ENCODE measurements at places on chromosomes 6 and 20.

DNA sequence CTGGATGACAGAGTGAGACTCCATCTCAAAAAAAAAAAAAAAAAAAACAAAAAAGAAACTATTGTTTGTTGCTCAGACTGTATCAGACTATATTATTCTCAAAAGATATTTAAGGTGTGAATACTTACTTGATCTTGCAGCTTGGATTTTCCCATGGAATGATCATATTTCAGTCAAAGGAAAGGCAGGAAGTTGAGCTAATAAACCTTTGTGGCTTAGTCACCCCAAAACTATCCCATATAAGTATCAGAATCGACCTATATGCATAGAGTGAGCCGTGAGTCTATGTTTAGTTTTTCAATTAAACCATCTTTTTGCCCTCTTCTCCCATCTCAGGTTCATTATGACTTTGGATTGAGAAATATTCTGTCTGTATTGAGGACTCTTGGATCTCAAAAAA, 152.6 kb downstream of the DNAH8 start:
- DNase-seq: no peak

GRCh38 chr6:167150941-167151549, 6.7 kb downstream of the GPR31 start:
- no peak for DNase-seq

GRCh38 chr20:35093267-35093884, 769 bp upstream of the TRPC4AP start:
- DNase-seq: no peak

GRCh38 chr6:26477426-26477825, 19.7 kb downstream of the BTN2A1 start:
- no peak for DNase-seq

GRCh38 chr6:122645256-122645655, 35.1 kb downstream of the PKIB start:
- DNase-seq: no peak

DNA sequence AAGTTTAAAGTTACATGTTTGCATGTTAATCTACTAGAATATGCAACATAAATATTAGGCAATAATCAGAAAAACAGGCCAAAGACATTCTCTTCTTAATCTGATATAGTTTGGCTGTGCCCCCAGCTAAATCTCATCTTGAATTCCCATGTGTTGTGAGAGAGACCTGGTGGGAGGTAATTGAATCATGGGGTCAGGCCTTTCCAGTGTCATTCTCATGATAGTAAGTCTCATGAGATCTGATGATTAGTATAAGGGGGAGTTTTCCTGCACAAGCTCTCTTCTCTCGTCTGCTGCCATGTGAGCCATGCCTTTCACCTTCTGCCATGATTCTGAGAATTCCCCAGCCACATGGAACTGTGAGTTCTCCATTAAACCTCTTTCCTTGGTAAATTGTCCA, 1241.7 kb upstream of the ADGRB3 start:
- DNase-seq: no peak

DNA sequence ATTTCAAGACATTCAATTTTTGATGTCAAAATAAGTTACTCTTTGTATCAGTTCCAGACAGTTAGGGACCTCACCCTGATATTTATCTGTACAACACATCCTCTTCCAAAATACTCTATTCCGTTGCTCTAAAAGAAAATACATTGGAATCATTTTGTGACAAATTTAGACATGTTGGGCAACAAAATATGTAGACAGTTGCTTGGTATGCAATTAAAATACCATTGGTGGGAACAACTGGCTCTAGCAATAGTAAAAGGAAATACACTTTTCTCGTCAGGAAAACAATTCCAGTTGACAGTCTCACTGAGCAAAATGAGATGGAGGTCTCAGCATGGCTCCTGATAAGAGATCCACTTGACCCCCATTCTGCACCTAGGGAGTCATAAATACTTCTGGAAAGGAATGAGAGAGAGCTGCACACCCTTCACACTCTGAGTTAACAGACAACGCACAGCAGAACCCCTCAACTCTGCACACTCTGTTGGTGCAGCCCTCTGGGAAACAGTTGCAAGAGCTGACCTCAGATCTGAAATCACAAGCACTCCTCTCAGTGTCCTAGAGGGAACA, 171.3 kb upstream of the NT5E start:
- no peak for DNase-seq

DNA sequence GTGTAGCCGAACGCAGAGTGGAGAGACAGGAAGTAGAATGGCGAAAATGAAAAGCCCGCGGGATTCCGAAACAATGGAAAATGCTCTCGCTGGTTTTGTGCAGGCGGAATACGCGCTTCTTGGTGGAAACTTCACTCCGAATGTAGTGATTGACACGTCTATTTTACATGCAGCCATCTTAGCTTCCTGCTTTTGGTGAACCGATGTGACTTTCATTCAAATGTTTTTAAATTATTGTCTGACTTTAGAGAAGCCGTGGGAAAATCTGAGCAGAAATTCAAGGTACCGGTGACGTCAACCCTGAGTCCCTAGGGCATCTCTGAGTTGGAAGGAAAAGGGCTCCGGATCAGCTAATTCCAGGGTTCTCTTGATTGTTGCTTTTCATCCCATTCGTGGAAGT, 11.4 kb downstream of the GPX5 start:
- DNase-seq: no peak

- DNase-seq: no peak
Measured at GRCh38 chr6:170145272-170145592, 145.6 kb downstream of the DLL1 start.

- no peak for DNase-seq
Measured at GRCh38 chr20:46121184-46121930, 3.2 kb downstream of the CD40 start.

GRCh38 chr20:15146948-15147347, 809.5 kb upstream of the FLRT3 start:
- DNase-seq: no peak

DNA sequence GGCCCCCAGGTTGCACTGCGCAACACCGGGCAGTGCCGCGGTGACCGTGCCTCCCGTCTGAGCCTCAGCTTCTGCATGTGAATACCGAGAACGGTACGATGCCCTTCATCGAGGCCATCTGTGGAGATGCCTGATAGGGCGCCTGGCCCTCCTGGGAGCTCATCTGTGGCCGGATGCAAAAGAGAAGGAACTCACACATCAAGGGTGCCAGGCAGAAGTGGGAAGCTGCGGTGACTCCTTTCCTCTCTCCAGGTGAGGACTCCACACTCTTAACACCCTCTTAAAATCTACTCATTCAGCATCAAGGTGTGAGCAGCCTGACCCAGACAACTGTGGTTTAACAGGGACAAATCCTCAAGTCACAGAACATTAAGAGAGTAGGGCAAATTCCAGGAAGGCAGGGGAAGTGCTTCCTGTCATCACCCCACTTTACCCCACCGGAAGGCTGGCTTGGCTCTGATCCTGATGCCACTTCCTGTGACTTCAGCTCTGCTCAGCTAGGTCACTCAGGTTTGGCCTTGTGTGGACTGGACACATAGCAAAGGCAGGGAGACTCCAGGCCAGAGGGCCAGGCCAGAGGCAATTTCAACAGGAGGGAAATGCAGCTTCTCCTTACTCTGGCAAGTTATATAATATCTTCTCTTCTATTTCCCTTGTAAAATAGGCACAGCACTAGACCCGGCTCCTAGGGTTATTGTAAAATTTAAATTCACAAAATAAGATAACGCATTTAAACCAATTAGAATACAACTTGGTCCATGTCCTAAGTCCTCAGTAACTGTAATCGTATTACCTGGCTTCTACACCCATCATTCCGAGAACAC, 69.4 kb downstream of the CPNE5 start:
- DNase-seq: no peak

DNA sequence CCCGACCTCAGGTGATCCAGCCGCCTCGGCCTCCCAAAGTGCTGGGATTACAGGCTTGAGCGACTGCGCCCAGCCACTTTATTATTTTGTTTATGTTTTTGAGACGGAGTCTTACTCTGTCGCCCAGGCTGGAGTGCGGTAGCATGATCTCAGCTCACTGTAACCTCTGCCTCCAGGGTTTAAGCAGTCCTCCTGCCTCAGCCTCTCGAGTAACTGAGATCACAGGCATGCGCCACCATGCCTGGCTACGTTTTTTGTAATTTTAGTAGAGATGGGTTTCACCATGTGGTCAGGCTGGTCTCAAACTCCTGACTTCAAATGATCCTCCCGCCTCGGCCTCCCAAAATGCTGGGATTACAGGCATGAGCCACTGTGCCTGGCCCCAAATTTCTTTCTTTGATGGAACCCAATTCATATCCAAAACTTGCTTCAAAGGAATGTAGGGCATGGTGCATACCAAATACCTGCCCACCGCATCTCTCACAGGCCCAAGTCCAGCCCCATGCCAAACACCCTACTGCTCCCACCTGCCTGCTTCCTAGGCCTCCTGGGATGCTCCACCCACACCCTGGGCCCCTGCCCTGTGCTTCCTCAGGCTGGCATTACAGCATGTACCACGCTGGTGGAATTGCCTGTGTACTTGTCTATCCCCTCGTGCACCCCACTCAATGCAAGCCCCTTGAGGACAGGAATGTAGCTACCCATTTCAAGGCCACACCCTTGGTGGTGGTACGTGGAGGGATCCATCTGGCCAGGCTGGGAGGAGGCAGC, 4.9 kb upstream of the HMGA1 start:
- DNase-seq: no peak

DNA sequence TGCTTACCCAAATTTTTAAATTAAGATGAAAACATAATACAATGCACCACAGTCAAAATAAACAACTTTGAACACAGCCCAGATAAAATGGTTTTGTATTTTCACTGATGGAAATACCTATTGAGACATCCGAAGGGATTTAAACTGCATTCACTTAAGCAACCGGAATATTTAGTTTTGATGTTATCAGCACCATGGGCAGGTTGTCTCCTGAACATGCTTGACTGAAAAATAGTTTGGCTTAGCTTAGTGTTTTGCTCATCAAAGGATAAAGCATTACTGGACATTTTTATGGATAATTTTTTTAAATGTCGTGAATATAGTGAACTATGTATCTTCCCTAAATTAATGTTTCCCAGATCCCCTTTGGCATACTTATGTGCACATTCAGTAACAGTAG, 177.5 kb downstream of the GJA1 start:
- no peak for DNase-seq

- DNase-seq: peak; percentile 98
Measured at GRCh38 chr20:1225783-1226654, at the start of gene RAD21L1. Gene RAD21L1 (plus strand): TSS chr20:1226044. CDS start chr20:1228454, 2,410 bp downstream.

DNA sequence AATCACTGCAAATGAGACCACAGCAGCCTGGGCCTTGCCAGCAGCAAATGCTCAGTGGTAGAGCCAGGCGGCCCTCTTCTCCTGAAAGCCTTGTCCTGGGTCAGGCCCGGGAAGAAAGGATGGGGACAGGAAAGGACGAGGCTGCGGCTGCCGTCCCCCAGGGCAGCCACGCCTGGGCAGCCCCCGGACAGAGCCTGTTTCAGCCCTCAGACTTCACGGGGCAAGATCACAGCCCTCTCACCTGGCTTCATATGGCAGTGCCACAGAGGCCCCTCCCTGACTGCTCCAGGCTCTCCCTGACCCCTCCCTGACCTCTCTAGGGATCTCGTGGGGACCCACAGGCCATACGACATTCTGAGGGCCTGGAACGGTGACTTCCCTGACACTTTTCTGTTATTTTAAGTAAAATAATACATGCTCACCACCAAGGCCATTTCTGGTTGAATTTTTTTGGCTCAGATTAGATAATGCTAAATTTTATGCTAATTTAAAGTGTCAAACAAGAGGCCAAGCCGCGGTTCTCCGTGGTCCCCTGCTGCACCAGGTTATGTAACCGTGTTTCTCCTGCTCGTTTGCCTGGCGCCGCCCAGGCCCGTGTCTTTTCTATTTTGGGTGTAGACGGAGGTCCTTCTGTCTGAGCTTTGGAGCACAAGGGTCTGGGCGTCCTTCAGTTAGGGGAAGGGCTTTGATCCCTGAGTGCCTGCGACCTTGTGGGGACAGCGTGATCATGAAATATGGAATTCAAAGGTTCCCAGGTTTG, 59.9 kb upstream of the BHLHE23 start:
- no peak for DNase-seq

Measured in HEK293T (cell line).